Uterine smooth muscle cell (primary cell): ENCODE measurements at places on chromosomes 4 and X. TPM values are rescaled to one million over a fixed set of nuclear protein-coding genes. Genes with fewer than 3 reads are reported as not detected.

The ATP1B4 gene
- not detected in 2 replicates for total RNA-seq

The NDNF gene
- total RNA-seq, result 0.12 and 0.55 TPM in 2 replicates

The STS gene
- 2.9 and 3.2 TPM in 2 replicates for total RNA-seq

The BMPR1B gene
- total RNA-seq, result 1.1 and 3.0 TPM in 2 replicates

The SLC7A11 gene
- 94.2 and 98.3 TPM in 2 replicates for total RNA-seq

The ASB12 gene
- total RNA-seq, result not detected in 2 replicates

The FATE1 gene
- not detected in 2 replicates for total RNA-seq

The AMBN gene
- not detected in 2 replicates for total RNA-seq

The RENBP gene
- 1.4 and 2.0 TPM in 2 replicates for total RNA-seq

The HPF1 gene
- total RNA-seq, result 33.6 and 56.3 TPM in 2 replicates

The CACNA1F gene
- total RNA-seq, result under 0.01 TPM in 1 of 2 replicates, not detected in the other

The GK gene
- total RNA-seq, result 52.5 and 87.0 TPM in 2 replicates

The HCCS gene
- total RNA-seq, result 20.0 and 25.3 TPM in 2 replicates

The PAQR3 gene
- 18.6 and 27.4 TPM in 2 replicates for total RNA-seq

The RASL11B gene
- 0.33 TPM in 1 of 2 replicates, not detected in the other for total RNA-seq

The PABPC1L2A gene
- total RNA-seq, result not detected in 2 replicates

The MAB21L2 gene
- 0.11 and 0.12 TPM in 2 replicates for total RNA-seq

The ASB9 gene
- 0.25 and 0.33 TPM in 2 replicates for total RNA-seq

The RS1 gene
- not detected in 2 replicates for total RNA-seq

The TRIM60 gene
- not detected in 2 replicates for total RNA-seq

The CORIN gene
- 0.55 and 1.00 TPM in 2 replicates for total RNA-seq

The GASK1B gene
- total RNA-seq, result 13.9 and 30.6 TPM in 2 replicates

The MID1 gene
- 9.2 and 12.8 TPM in 2 replicates for total RNA-seq

The CD40LG gene
- total RNA-seq, result under 0.01 TPM in 1 of 2 replicates, not detected in the other

The EPGN gene
- total RNA-seq, result 1.1 TPM in 1 of 2 replicates, not detected in the other

The CLGN gene
- 29.0 and 37.6 TPM in 2 replicates for total RNA-seq

The IQCM gene
- 0.11 TPM in 1 of 2 replicates, not detected in the other for total RNA-seq

The EFNB1 gene
- total RNA-seq, result 22.7 and 25.0 TPM in 2 replicates

The AFF2 gene
- total RNA-seq, result 0.22 and 0.37 TPM in 2 replicates

The MGARP gene
- 3.1 and 8.0 TPM in 2 replicates for total RNA-seq

The TRPC5OS gene
- total RNA-seq, result not detected in 2 replicates

The FAM184B gene
- under 0.01 TPM in 1 of 2 replicates, not detected in the other for total RNA-seq

The STARD8 gene
- 3.2 and 8.7 TPM in 2 replicates for total RNA-seq

The IGFBP7 gene
- total RNA-seq, result 70.4 and 336 TPM in 2 replicates

The MSX1 gene
- 18.1 and 26.1 TPM in 2 replicates for total RNA-seq

The RPL10 gene
- 2,853 and 3,007 TPM in 2 replicates for total RNA-seq

The MXRA5 gene
- 36.2 and 49.0 TPM in 2 replicates for total RNA-seq

The PAGE1 gene
- total RNA-seq, result not detected in 2 replicates

The PRMT9 gene
- total RNA-seq, result 12.7 and 14.5 TPM in 2 replicates

The CXCL5 gene
- 0.25 and 0.44 TPM in 2 replicates for total RNA-seq

The ABLIM2 gene
- total RNA-seq, result 0.25 TPM in 1 of 2 replicates, not detected in the other

The F8A3 gene
- 2.5 TPM in 1 of 2 replicates, not detected in the other for total RNA-seq

The GPR50 gene
- not detected in 2 replicates for total RNA-seq

The GPR119 gene
- not detected in 2 replicates for total RNA-seq

The NXF2 gene
- not detected in 2 replicates for total RNA-seq
